Thymus (tissue), 14 donors: ENCODE measurements at places on chromosomes 5 and 9.

GRCh38 chr5:172144291-172144815, 43.7 kb downstream of the STK10 start:
- DNase-seq, result no peak

GRCh38 chr5:179262126-179262920, 82.9 kb downstream of the ADAMTS2 start:
- DNase-seq, result no peak

- DNase-seq, result no peak
Observed at GRCh38 chr5:11072568-11072967, 311.5 kb upstream of the DAP start.

DNA sequence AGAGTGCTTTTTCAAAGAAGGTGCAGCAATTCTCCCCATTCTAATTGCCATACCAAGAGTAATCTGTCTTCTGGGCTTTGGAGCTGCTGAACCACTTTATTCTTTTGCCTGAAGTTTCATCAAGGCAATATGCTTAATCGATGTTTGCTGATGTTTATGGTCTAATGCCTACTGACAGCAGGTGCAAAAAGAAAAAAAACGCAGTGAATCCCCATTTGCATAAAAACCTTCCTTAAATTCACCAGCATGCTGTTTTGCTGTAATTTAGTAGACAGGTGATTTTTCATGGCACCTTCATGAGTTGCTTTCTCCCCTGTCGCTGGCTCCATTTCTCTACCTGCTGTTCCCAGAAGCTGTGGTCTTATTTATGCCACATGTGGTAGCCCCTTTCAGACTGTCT, 83.1 kb upstream of the MAST4 start:
- no peak for DNase-seq

DNA sequence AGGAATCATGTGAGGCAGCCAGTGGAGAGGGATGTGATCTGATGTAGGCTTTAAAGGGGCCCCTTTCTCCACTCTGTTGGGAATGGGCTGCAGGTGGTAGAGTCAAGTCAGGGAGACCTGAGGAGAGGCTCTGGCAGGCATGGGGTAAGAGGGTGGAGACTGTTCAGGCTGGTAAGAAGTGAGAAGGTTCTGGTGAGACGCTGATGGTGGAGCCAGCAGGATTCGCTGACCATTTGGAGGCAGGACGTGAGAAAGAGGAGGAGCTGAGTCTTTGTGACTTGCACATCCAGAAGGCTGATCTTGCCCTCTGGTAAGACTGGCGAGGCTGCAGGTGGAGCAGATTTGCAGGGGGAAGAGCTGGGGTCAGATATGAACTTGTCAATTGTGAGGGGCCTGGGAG, 248.0 kb downstream of the NSG2 start:
- no peak for DNase-seq

GRCh38 chr5:104526866-104527265, 964.3 kb upstream of the NUDT12 start:
- no peak for DNase-seq

DNA sequence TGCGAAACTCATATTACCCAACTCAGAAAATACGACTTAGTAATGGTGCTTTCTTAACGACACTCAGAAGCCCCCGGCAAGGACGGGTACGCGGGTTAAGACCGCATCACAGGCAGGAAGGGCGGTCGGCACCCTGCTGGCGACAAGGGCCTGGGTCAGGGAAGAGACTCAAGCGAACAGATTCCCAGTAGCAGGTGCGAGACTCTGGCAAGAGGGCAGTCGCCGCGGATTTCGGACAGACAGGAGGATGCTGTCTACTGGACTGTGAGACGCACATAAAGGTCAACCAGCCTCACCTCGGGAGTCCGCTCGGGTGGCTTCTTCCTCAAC, 398 bp downstream of the RAPGEF6 start:
- DNase-seq, result no peak

DNA sequence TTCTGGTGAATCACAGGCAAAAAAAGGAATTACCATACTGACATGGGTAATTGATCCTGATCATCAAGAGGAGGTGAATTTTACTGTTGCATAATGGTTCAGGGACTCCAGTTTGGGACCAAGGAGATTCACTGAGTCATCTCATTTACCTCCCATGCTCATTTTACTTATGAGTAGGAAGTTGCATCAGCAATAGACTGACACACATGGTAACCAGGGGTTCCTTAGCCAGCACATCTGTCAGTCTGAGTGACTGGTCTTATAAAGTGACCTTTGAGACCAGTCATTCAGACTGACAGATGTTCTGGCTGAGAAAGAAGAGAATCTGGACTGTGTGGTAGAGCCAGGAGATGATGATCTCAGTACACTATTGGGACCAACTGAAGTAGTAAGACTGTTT, 384.6 kb upstream of the CD180 start:
- no peak for DNase-seq

- DNase-seq, result peak; percentile 39
Observed at GRCh38 chr9:27528076-27528885, 1.3 kb downstream of the MOB3B start.

- DNase-seq, result no peak
Observed at GRCh38 chr5:64149268-64149667, 16.4 kb upstream of the RNF180 start.

- DNase-seq, result no peak
Observed at GRCh38 chr5:54243483-54244080, 66.8 kb downstream of the ARL15 start.

- no peak for DNase-seq
Observed at GRCh38 chr5:31983851-31984250, 190.3 kb downstream of the GOLPH3 start.

- DNase-seq, result no peak
Observed at GRCh38 chr9:99876190-99876589, 30.3 kb upstream of the STX17 start.

GRCh38 chr5:123204251-123204650, 115.2 kb downstream of the PRDM6 start:
- no peak for DNase-seq

DNA sequence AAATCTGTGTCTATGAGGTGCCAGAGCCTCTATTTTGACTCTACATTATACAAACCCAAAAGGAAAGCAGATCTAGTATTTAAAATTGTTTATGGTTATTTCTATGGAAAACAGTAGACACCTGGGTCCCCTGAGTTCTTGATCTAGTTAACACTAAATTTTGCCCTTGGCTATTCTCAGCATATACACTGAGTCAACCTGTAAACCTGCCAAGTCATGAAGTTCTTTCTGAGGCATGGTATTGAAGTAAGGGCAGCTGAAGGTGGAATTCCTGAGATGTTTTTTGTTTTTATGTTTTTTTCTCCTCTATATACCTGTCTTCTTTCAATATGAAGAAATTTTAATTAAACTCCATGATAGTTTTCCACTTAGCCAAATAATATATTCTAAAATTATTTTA, 120.2 kb downstream of the PDE4D start:
- no peak for DNase-seq

DNA sequence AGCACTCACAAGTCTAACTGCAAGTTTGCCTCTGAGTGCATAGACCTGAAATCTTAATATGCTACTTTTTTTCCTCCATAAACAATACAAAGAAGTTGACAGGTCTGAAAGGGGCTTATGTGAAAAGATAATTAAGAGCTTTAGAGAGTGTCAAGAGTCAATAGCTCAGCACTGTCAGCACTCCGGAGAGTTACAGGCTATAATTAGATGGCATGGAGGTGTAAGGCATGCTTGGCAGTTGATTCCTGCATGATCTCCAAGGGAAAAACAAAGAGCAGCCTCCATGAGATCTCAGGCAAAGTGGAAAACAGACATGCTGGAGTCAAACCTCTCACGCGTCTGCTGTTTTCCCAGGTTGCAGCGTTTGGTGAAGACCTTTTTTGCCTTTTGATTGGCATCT, 468.7 kb downstream of the TLE4 start:
- DNase-seq, result no peak

GRCh38 chr9:15244001-15244441, 63.0 kb downstream of the TTC39B start:
- no peak for DNase-seq

DNA sequence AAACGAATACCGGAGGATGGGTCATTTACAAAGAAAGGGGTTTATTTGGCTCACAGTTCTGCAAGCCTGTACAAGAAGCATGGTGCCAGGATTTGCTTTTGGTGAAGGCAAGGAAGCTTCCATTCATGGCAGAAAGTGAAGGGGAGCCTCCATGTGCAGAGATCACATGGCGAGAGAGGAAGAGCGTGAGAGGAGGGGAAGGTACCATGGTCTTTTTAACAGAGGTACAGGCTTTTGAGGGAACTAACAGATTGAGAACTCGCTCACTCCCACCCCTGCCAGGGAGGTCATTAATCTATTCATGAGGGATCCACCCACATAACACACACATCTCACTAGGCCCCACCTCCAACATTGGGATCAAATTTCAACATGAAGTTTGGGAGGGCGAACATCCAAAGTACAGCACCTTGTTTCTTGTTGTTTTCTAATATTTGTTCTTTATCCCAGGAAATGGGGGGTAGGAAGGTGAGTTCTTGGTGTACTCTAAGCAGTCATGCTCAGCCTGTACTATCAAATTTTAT, 18.5 kb downstream of the TMC1 start:
- DNase-seq, result no peak

- no peak for DNase-seq
Observed at GRCh38 chr9:114240216-114240615, 82.7 kb upstream of the ORM1 start.

GRCh38 chr9:87878989-87879511, 3.6 kb upstream of the SPATA31E1 start:
- DNase-seq, result no peak

GRCh38 chr5:81409896-81410295, 16.0 kb upstream of the ACOT12 start:
- DNase-seq, result no peak

- DNase-seq, result no peak
Observed at GRCh38 chr9:128251732-128252100, 24.1 kb downstream of the GOLGA2 start.

GRCh38 chr5:170057311-170057710, 48.4 kb upstream of the FOXI1 start:
- DNase-seq, result no peak

DNA sequence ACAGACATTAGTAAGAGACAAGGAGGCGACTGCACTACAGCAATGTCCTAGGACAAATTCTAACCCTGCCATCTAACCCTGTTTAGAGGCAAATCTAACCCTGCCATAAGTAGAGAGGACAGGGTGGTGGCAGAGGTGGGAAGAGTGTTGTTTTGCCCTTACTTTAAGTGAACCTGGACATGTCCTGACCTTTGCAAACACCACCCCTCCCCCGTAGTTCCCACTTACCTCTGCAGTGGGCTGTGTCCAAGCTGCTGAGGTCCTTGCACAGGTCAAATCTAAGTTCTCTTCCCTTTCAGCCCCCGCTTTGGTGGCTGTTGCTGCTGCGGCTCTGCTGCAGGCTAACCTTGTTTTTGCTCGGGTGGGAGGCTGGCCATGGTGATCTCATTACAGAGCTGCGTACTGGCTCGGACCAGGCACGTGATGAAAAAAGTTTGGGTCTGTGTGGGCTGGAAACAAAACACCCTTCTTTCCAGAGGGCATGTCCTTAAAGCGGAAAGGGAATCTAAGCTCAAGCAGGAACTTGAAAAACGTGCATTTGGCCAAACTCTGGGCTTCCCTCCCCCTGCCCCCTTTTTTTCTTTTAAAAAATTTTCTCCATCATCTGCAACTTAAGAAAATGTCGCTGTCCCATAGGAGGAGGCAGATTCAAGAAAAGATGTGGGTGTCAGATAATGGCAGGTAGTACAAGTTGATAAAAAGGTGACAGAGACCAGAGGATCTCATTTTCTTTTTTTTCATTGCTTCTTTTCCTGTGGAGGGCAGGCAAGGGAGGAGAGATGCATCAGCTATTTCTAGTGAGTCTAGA, at the start of gene FAXDC2:
Gene FAXDC2 (minus strand): TSS at position 349 of the 808 bp plus-strand sequence. CDS start 12,425 bp downstream, outside the sequence.
- DNase-seq, result no peak

DNA sequence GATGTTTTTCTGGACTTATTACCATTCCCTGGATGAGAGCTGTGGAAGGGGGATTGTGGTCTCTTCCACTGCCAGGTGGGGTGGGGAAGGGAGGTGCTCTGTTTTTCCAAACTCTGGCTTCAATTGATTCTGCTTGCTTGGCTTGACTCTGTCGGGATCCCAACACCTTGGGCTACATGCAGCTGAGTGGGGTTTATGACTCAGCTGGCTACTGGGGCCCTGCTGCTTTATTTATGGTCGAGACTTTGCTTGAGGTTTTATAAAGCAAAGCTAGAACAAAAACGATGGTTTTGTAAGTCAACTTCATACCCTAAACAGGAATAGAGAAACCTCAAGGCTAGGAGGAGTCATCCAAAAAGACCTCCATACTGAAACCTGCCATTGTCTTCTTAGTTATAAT, 76.3 kb downstream of the AOPEP start:
- no peak for DNase-seq

DNA sequence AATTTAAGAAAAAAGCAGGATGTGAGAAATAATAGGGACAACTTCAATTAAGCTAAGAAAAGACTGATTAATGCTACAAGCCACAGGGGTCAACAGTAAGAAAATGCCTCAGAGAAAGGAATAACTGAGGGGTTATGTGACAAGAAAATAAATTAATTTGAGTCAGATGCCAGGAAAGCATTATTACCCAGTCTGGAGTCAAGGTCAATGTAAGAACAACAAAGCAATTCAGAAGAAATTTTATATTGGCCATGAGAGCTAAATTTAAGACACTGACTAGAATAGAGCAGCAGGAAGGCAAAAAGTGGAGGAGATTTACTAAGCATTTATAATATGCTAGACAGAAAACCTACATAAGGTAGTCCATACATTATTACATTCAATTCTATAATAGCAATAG, 73.5 kb downstream of the CDH10 start:
- DNase-seq, result no peak

DNA sequence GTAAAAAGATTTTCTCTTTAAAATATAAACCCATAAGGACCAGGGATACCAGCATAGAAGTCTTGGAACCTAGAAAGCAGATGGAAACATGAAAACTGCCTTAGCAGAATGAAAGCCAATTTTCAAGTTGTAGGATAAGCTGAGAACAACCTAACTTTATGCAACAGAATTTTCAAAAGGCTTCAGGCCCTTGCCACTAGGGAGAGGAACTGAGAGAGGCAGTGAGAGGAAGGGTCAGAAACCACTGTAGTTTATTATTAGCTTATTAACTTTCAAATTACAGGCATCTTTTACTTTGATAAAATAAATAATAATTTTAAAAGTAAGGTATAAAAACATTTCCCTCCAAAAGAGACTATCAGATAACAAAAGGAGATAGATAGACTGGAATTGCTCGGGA, 33.4 kb downstream of the FAM81B start:
- DNase-seq, result no peak

- no peak for DNase-seq
Observed at GRCh38 chr5:131431794-131432193, 167.9 kb downstream of the CDC42SE2 start.
